ENCODE measurements at places on chromosomes 3 and 15.

DNA sequence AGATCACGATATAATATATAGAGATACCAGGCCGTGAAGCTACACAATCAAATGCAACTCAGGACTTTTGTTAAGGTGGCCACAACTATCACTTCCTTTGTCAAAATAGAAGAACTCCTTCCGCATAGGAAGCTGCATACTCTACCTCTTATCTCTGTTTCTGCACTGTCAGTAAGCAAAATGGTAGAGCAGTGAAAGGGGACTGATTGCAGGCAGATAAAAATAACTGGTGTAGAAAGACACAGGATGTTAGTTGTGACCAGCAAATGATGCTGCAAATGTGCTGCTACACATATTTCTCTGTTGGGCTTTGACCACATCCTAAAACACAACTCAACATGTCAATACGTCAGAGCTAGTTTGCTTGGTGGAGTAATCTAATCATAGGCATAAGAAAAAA lies 16.3 kb upstream of the TRAT1 start:
- DNase-seq = no peak

GRCh38 chr3:73214846-73215245 lies 153.4 kb downstream of the EBLN2 start:
- no peak for DNase-seq

- no peak for DNase-seq
These were observed 8.9 kb downstream of the GPR149 start for GRCh38 chr3:154421083-154421482.

- no peak for DNase-seq
These were observed 227.4 kb upstream of the DCBLD2 start for GRCh38 chr3:99128725-99129505.

DNA sequence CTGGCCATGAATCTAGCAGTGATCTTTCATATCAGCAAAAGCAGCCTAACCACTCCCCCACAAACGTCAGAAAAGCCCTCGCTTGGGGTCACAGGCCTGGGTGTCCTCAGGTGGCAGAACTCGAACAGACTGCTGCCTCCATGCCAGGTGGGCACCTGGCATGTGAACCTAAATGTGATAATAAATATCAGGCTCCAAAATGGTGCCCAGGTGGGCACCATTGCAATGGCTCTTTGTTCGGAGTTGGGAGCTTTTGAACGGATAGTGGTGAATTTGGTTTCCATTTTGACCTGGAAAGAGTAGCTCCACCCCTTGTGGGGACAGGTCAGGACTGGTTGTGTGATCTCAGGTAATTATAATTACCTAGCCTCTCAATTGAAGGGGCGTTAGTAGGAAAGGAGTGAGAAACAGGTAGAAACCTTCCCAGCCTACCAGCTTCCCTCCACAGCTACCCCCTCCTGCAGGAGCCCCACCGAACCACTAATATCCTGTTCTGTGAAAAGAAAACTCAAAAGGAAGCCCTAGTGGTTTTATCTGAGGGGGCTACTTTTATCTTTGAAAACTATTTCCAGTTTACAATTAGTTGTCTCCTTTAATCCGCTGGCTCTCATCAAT lies 18.1 kb downstream of the MYO1E start:
- no peak for DNase-seq

- DNase-seq = peak; percentile 32
These were observed 198.7 kb upstream of the PFN2 start for GRCh38 chr3:150169330-150169940.

- no peak for DNase-seq
These were observed 275.9 kb upstream of the NR2F2 start for GRCh38 chr15:96054621-96055020.

GRCh38 chr3:195906865-195907683 lies 1.3 kb downstream of the TNK2 start:
- no peak for DNase-seq

DNA sequence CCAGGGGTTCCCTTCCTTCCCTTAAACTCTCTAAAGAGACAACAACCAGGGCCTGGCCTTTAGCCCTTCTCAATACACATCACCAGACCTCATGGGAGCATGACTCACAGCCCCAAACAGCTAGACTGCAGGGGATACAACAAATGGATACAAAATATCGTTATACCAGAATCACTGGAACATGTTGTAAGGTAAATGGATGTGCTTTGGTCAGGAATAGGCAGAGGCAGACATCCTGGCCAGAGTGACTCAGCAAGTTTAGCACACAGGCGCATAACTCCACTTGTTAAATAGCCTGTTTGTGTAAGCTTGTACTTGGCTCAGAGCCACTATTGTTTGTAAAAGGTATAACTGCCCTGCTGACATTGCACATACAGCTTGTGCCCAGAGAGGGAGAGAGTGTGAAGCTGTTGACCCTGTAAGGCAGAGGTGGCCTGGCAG lies 18.3 kb downstream of the TMED3 start:
- DNase-seq = no peak

DNA sequence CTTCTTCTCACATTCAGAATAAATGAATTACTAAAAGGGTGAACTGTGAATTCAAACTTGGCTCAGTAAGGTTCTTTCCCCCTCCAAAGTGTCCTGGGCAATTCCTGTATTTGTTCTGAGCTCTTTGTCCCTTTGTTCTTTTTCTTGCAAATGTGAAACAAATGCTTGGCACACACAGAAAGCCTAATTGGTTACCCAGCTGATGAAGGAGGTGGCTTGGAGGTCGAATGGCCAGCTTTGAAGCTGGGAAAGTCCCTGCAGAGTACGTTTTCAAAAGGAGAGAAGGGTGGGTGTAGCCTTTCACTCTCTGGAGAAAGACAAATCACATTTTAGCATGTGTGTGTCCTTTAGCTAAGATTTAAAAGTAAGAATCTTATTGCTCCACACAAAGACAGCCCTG lies 154.4 kb downstream of the PEX5L start:
- DNase-seq = no peak

- DNase-seq = peak; percentile 21
These were observed 84.8 kb downstream of the CPN2 start for GRCh38 chr3:194265996-194266964.

DNA sequence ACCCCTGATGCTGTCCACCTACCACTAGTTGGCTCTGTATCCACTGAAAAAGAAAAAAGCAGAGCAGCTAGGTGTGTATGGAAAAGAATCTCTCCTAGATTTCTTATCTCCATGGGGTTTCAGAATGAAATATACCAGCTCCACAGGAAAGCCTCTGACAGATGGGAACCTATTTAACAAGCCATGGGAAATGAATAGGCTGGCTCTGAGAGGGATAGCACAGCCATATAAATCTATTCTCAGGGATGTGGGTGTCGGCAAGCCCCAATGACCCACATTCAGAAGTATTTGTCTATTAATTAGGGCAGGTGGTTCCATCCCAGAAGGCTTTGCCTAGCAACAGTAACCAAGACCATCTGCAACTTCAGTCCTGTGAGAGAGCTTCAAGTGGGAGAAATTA lies 694.1 kb downstream of the AGBL1 start:
- no peak for DNase-seq

DNA sequence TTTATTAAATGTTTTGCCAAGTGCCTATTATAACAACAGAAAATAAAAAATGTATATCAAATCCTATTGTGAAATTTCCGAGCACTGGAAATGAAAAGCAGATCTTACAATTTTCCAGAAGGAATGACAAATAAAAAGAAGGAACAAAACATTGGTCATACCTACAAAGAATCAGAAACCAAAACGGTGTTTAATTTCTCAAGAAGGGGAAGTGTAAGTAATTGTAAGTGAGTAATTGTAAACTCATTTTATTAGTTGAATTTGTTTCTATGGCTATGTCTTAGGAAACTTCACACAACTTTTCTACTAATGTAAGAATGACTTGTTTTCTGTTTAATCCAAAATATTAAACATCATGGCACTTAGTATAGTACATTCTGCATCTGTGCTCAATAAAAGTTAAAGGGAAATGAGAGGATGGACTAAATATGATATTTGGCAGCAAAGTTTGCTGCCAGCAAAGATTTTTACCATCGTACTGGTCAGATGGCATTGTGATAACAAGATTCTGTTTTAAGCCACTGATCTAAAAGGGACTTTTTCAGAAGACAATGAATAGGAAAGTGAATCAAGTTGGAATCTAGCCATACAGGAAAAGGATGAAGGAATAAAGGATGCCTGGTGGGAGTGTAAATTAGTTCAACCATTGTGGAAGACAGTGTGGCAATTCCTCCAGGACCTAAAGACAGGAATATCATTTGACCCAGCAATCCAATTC lies 232.4 kb downstream of the NFKBIZ start:
- DNase-seq = no peak

- DNase-seq = no peak
These were observed 23.1 kb downstream of the PLSCR5 start for GRCh38 chr3:146581951-146582467.

GRCh38 chr3:30612437-30613132 lies 6.2 kb downstream of the TGFBR2 start:
- DNase-seq = no peak

DNA sequence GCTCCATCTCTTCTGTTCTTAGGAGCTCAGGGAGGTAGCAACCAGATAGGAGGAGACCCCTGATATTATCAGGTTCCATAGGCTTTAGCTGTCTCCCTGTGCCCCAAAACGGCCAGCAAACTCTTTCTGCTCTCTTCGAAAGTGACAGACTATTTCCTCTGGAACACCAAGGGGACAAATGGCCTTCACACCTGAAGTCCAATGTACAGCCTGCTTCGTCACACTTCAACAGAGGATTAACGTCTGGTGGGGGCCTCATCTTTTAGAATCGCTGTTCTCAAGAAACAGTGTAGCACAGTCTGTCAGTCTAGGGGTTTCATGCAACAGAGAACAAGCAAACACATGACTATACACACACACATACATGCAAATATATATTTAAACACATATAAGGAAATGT lies 152.4 kb upstream of the SETMAR start:
- DNase-seq = no peak

DNA sequence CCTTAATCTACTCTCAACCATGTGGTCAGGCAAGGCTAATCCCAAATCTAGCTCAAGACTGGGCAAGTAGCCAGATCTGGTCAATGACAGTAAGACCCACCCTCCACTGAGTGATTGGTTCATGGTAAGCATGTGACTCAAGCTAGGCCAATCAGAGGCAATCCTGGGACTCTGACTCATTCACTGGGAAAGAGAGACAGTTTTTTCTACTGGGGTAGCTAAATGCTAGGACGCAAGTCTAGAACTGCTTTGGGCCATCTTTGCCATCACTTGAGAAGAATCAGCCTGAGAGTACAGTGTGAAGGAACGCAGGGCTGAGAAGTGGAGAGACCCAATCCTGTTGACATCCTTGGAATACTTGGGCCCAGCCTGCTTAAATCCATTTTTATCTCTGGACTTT lies 9.4 kb upstream of the RAD18 start:
- DNase-seq = no peak
